Airway epithelial cell (primary cell): ENCODE measurements at places on chromosomes 11 and 22. TPM values are rescaled to one million over a fixed set of nuclear protein-coding genes. Genes with fewer than 3 reads are reported as not detected.

Gene KDM4E
- total RNA-seq = not detected in 2 replicates

Gene PPP2R5B
- 14.8 and 16.2 TPM in 2 replicates for total RNA-seq

Gene MMP13
- total RNA-seq = 1.2 and 2.3 TPM in 2 replicates

Gene SULT4A1
- 0.09 and 0.21 TPM in 2 replicates for total RNA-seq

Gene SYCE3
- 1.1 TPM in 1 of 2 replicates, not detected in the other for total RNA-seq

Gene MMP3
- 0.05 and 0.21 TPM in 2 replicates for total RNA-seq

Gene OR10G8
- not detected in 2 replicates for total RNA-seq

Gene MS4A4A
- not detected in 2 replicates for total RNA-seq

Gene PKDREJ
- under 0.01 TPM in 1 of 2 replicates, not detected in the other for total RNA-seq

Gene VPREB1
- not detected in 2 replicates for total RNA-seq

Gene GRM5
- 0.07 TPM in 1 of 2 replicates, not detected in the other for total RNA-seq

Gene TIGD3
- 0.07 TPM in 1 of 2 replicates, not detected in the other for total RNA-seq

Gene DGCR6
- total RNA-seq = 2.3 and 10.1 TPM in 2 replicates

Gene CASP5
- total RNA-seq = not detected in 2 replicates

Gene PANX3
- total RNA-seq = not detected in 2 replicates

Gene HOATZ
- not detected in 2 replicates for total RNA-seq

Gene PNPLA3
- 8.7 and 11.0 TPM in 2 replicates for total RNA-seq

Gene ASRGL1
- total RNA-seq = not detected in 2 replicates

Gene KBTBD3
- total RNA-seq = 3.6 and 4.1 TPM in 2 replicates

Gene SMTNL1
- total RNA-seq = not detected in 2 replicates

Gene TRMU
- total RNA-seq = 27.4 and 37.9 TPM in 2 replicates

Gene NPTXR
- total RNA-seq = 0.19 and 0.21 TPM in 2 replicates

Gene NRIP3
- 1.8 and 2.5 TPM in 2 replicates for total RNA-seq

Gene POGLUT3
- total RNA-seq = 10.7 and 12.3 TPM in 2 replicates

Gene KIRREL3
- total RNA-seq = not detected in 2 replicates

Gene PDE2A
- 0.71 TPM in 1 of 2 replicates, not detected in the other for total RNA-seq

Gene SPTBN2
- total RNA-seq = 67.0 and 131 TPM in 2 replicates

Gene SAA4
- 0.42 and 0.56 TPM in 2 replicates for total RNA-seq

Gene HDAC10
- 26.7 and 37.4 TPM in 2 replicates for total RNA-seq

Gene TYR
- not detected in 2 replicates for total RNA-seq

Gene OTOG
- not detected in 2 replicates for total RNA-seq

Gene OR5P2
- total RNA-seq = not detected in 2 replicates

Gene NEFH
- 3.6 and 3.7 TPM in 2 replicates for total RNA-seq

Gene SLC3A2
- total RNA-seq = 327 and 333 TPM in 2 replicates

Gene ANKK1
- 0.88 and 1.2 TPM in 2 replicates for total RNA-seq

Gene DEFB131B
- total RNA-seq = not detected in 2 replicates

Gene SLC5A4
- total RNA-seq = not detected in 2 replicates

Gene CAPN5
- total RNA-seq = 5.9 and 6.7 TPM in 2 replicates

Gene PIH1D2
- 0.33 and 1.3 TPM in 2 replicates for total RNA-seq

Gene TSGA10IP
- not detected in 2 replicates for total RNA-seq

Gene F2
- not detected in 2 replicates for total RNA-seq

Gene FXYD2
- total RNA-seq = not detected in 2 replicates

Gene MRGPRE
- not detected in 2 replicates for total RNA-seq

Gene PRAME
- total RNA-seq = not detected in 2 replicates

Gene OR51E2
- total RNA-seq = not detected in 2 replicates

Gene SCUBE1
- total RNA-seq = not detected in 2 replicates

Gene DGAT2
- 14.7 and 19.0 TPM in 2 replicates for total RNA-seq

Gene CNTN5
- total RNA-seq = not detected in 2 replicates

Gene B3GAT1
- total RNA-seq = not detected in 2 replicates

Gene GGT1
- total RNA-seq = 0.56 and 1.9 TPM in 2 replicates

Gene CCDC73
- 0.19 TPM in 1 of 2 replicates, not detected in the other for total RNA-seq

Gene DNAJB13
- total RNA-seq = 0.14 and 0.28 TPM in 2 replicates

Gene UPK2
- total RNA-seq = 0.37 and 0.56 TPM in 2 replicates

Gene OR52H1
- not detected in 2 replicates for total RNA-seq

Gene MS4A6A
- not detected in 2 replicates for total RNA-seq

Gene EHBP1L1
- total RNA-seq = 40.9 and 63.1 TPM in 2 replicates
